ENCODE measurements at places on chromosomes 4 and X.

DNA sequence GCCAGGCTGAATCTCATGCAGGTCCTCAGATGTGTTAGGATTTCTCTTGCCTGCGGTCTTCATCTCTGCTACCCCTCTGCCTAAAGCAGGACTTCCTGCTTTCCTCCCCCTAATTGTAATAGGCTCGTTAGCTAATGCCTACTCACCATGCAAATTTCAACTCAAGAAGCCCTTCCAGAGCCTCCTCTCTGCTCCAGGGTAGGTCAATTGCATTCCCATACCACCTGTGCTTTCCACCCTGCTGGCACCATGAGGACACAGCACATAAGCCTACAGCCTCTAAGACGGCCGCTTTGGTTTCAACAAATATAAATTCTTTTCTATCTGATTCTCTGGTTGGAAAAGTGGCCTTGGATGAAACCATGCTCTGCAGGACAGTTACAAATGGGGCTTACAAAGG is 93.9 kb downstream of the QDPR start:
- no peak for DNase-seq

GRCh38 chr4:74038425-74039314 is at the start of gene CXCL3:
Gene CXCL3 (minus strand): TSS chr4:74038689. CDS start chr4:74038611, 78 bp downstream.
- DNase-seq: peak; percentile 67

- DNase-seq: no peak
Measured at GRCh38 chrX:46873746-46874145, 36.9 kb downstream of the RP2 start.

GRCh38 chrX:135914404-135914803 is 20.9 kb downstream of the SAGE1 start:
- DNase-seq: no peak

DNA sequence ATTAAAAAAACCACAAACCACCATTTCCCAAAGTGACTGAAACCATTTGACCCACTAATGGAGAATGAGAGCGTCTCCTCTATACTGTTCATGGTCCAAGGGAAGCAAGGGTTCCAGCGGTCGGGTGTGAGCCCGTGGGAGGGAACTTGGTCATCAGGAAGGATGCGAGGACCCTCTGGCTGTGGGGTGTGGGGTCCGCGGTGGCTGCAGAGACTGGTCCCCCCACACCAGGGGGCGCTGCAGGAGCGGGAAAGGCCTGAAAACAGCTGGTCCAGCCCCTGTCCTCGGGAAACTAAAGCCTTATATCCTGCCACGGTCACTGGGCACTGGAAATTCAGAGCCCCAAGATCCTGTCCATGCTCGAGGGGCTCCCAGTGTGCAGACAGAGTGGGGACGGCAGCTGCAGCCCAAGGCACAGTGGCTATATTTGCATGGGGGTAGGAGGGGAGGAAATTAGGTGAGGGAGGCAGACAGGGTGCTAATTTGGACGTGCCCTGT is 4.3 kb downstream of the BLOC1S4 start:
- peak; percentile 61 for DNase-seq

GRCh38 chr4:19945979-19946380 is 305.7 kb upstream of the SLIT2 start:
- DNase-seq: no peak

- DNase-seq: no peak
Measured at GRCh38 chrX:119512146-119512800, 44.0 kb downstream of the SLC25A5 start.

DNA sequence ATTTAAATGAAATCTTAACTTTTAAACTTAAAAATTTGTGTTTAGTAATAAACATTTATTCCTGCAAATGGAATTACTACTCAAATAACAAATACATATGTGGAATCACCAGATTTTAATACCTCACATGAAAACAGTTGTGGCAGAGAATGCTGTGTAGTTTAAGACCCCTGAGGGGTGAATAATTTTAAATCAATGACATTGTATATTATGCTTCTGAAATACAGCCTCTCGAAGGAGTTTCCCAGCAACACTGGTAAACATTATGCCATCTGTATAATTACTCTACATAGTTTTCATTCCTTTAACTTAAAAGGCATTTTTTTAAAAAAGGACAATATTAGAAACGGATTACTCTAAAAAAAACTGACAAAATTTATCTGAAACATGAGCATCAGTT is 2313.3 kb downstream of the ARAP2 start:
- no peak for DNase-seq

GRCh38 chrX:51568586-51568985 is 50.1 kb downstream of the CENPVL3 start:
- no peak for DNase-seq

GRCh38 chrX:134139090-134139489 is 97.9 kb upstream of the CCDC160 start:
- DNase-seq: no peak

DNA sequence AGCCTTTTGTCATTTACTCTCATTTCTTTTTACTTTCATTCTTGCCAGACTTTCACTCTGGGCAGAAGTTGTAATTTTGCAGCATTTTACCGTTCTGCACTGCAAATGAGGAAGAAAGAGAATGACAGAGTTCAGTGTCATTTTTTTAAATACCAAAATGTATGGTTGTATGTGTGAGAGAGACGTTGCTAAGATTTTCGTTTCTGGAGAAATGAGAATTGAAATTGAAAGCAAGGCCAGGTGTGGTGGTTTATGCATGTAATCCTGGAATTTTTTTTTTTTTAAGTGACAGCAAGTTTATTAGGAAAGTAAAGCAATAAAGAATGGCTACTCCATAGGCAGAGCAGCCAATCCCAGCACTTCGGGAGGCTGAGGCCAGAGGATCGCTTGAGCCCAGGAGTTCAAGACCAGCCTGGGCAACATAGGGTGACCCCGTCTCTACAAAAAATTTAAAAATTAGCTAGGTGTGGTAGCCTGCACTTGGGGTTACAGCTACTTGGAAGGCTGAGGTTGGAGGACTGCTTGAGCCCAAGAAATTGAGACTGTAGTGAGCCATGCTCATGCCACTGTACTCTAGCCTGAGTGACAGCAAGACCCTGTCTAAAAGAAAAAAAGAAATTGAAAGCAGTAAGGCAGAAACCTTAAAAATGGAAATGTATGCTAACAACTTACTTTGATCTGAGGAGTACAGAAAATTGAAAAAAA is 12.9 kb downstream of the DCK start:
- no peak for DNase-seq

- peak; percentile 12 for DNase-seq
Measured at GRCh38 chr4:80010316-80010715, 62.7 kb downstream of the ANTXR2 start.

DNA sequence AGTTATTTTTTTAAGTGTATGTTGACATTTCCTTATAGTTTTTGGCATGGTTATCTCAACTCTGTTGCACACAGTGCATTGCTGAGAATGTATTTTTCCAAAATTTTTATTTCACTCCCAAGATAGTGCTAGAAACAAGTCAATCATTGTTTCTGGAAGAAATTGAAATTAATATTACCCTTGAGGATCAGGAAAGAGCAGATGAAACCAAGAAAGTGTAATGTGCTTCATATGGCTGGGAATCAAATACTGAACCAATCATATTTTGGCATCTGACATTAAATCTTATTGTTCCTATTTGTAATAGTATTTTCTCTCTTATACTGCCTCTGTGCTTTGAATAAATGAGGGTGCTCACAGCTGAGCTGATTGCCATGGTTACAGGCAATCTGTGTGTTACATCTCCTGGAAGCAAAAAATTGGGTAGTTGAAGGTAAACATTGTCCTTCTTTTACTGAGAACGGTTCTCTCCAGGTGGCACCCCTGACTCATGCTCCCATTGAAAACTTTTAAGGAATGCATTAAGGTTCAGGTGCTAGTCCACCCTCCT is 358.2 kb upstream of the NR3C2 start:
- no peak for DNase-seq

DNA sequence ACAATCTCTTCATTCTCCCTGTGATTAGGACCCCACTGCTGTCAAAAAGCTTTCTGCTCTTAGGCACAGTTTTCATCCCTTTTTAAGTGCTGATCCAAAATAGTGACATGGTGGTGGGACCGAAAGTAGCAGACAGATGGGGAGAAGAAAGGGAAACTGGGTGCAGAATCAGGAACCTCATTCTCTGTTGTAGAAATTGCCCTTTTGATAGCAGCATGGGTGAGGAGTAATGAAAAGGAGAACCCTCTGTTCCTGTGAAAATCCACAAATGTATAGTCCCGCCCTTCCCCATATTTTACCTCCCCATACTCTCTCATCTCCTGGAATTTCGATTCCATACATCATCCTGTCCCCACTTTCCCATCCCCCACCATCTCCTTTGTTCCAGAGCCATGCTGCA is 126.5 kb downstream of the STIM2 start:
- no peak for DNase-seq

DNA sequence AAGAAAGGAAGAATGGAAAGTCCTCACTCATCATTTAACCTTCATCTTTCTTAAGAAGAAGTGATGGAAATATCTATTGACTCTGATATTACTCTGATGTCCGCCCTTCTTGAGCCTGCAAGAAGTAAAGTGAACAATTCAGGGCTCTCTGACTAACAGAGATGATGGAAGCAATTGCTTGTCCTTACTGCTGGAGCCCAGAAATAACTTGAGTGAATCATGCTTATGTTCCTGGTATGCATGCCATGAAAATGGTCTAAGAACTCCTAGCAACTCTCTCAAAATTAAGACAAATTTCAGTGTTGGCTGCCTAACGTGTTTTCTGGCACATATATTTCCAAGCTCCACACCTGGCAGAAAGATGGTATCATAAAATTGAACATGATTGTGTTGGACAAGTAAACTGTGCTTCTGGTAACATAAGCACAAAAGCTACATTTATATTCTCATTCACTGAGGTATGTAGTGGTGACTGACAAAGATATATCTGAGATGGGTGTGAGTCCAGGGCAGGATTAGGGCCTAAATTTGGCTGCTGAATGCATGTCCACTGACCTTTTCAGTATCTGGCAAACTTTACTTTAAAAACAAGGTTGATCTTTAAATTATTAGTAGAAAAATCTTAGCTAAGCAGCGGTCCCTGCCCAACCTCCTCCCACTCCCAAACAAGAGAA is 109.2 kb upstream of the OTUD4 start:
- DNase-seq: no peak

- DNase-seq: no peak
Measured at GRCh38 chrX:132692526-132692925, 203.7 kb upstream of the MBNL3 start.

DNA sequence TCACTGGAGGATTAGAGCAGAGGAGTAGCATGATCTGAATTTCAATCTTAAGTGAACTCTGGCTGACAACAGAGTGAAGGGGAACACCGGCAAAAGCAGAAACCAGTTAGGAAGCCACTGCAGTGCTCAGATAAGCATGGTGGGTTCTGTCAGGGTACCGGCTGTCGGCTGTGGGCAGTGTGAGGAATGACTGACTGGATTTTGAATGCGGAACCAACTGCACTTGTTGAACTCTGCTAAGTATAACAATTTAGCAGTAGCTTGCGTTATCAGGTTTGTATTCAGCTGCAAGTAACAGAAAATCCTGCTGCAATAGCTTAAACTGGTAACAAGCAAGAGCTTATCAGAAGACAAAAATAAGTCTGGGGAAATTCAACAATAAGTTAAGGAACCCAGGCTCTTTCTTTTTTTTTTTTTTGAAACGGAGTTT is 5.2 kb downstream of the HTT start:
- no peak for DNase-seq

GRCh38 chr4:26013629-26014028 is 99.6 kb downstream of the SMIM20 start:
- no peak for DNase-seq

GRCh38 chr4:177434667-177435066 is 7.6 kb downstream of the AGA start:
- no peak for DNase-seq

GRCh38 chr4:181508601-181509000 is 734.6 kb upstream of the TENM3 start:
- DNase-seq: no peak

GRCh38 chr4:2416564-2417225 is 1.8 kb downstream of the ZFYVE28 start:
- peak; percentile 36 for DNase-seq

GRCh38 chrX:13285229-13285628 is 34.6 kb downstream of the ATXN3L start:
- DNase-seq: no peak

DNA sequence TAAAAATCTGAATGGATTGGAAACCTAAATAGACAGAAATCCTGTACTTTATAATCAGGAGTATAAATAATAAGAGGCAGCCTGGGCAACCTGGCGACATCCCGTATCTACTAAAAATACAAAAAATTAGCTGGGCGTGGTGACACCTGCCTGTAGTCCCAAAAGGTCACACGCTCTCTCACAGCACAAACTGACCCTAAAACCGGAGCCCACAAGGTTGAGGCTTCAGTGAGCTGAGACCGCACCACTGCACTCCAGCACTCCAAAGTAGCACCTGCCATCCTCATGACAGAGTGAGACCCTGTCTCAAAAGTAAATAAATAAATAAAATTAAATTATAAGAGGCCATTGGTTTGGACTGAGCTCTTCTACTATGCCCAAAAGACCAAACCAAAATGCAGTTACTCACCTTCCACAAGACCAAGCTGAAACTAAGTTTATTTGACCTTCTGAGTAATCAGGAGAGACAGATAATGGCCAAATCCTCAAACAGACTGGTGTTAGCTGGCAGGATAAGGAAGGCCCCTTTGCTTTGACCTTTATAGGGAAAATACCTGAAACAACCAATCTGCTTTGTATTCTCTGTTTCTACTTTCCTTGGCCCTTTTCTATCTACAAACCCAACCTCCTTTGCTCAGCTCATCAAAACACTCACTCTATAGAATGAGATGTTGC is 3.2 kb upstream of the GRSF1 start:
- DNase-seq: no peak

DNA sequence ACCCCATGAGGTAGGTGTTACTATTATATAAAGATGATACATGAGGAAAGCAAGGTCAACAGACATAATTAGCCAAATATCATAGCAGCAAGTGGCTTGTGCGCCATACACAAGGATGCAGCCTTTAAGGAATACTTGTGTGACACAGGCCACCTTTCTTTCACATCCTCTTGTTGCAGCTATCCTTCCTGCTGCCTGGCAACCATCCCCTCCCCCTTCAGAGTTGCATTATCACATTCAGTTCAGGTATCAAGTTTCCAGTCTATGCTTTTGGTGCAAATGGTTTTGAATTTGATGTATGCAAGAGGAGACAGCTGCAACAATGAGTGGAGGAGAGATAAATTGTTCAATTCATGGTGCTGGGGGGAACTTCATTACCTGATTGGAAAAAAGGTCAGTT is 6.4 kb downstream of the ZCCHC18 start:
- DNase-seq: no peak

- no peak for DNase-seq
Measured at GRCh38 chr4:41339812-41340809, 83.4 kb downstream of the UCHL1 start.

GRCh38 chr4:93828332-93828994 is at the start of gene ATOH1:
Gene ATOH1 (plus strand): TSS chr4:93828753. CDS start chr4:93828927, 174 bp downstream.
- DNase-seq: no peak

Measured in bone marrow (tissue), 2 donors.